ENCODE measurements at places on chromosomes 1 and 21.

DNA sequence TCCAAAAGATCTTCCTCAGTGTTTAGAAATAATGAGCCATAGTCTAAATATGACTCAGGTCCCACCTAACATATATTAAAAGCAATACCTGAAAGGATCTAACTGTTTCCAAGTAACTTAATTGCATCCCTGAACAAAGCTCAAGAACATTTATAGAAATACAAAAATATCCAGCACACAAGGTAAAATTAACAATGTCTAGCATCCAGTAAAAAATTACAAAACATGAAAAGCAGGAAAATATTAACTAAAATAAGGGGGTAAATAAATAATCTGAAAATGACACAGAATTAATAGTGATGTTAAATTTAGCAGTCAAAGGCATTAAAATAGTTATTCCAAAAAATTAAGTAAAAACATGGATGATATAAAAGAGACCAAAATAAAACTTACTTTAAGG lies 21.3 kb upstream of the VANGL1 start:
- DNase-seq: no peak

- no peak for DNase-seq
Measured at GRCh38 chr1:43902058-43902831, 31.4 kb upstream of the ARTN start.

DNA sequence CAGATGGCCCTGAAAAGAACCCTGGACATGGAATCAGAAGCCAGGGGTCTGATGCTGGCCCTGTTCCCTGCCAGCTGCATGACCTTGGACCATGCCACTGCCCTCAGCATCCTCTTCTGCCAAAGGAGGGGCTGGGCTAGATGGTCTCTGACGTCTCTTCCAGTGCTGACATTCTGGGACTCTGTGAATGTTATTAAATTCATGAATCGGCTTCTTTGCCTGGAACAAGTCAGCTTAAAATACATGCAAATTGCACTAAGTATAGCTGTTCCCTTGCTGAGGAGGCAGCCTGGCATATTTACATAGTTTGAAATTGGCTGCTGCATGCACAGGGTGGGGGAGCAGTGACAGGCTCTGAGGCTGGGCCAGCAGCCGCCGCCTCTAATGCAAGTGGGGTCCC lies 23.8 kb downstream of the KCNA2 start:
- DNase-seq: no peak

GRCh38 chr1:168826269-168826668 lies 97.3 kb upstream of the DPT start:
- DNase-seq: no peak

- DNase-seq: no peak
Measured at GRCh38 chr1:66980745-66981367, 56.1 kb downstream of the MIER1 start.

DNA sequence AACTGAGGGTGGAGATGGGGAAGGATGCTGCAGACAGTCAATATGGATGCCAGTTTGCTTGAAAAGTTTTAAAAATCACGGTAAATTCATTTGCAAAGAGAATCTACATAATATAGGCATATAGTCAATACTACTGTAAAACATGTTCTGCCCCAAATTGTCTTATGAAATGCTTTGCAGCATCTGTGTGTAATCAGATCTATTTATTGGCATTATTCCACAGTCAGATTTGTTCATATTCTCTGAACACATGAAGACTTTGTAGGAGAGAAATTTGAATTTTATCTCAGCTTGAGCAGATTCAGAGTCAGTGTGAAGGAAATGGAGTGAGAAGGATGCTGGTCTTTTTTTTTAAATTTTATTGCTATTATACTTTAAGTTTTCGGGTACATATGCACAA lies 88.5 kb downstream of the PLPPR4 start:
- DNase-seq: no peak

- no peak for DNase-seq
Measured at GRCh38 chr1:213669964-213670691, 317.6 kb upstream of the PROX1 start.

- DNase-seq: no peak
Measured at GRCh38 chr1:235006816-235007215, 121.8 kb downstream of the TOMM20 start.

GRCh38 chr1:53581476-53581875 lies 122.3 kb downstream of the DMRTB1 start:
- DNase-seq: no peak

DNA sequence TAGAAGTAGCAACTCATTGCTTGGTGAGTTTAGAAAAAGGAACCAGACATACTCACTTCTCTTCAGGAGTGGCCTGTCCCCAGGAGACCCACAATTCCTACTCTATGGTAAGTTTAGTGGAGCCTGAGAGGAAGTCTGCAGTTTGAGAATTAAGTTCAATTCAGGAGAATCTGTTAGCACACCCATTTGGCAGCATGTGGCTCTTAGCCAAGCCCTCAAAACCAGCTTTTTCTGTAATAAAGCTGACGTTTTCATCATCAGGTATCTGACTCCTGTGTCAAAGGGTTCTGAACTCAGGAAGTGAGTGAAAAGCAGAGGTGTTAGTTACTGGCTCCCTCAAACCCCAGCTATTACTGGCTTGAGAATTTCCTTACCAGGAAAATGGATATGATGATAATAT lies 20.4 kb upstream of the RGS16 start:
- DNase-seq: no peak

DNA sequence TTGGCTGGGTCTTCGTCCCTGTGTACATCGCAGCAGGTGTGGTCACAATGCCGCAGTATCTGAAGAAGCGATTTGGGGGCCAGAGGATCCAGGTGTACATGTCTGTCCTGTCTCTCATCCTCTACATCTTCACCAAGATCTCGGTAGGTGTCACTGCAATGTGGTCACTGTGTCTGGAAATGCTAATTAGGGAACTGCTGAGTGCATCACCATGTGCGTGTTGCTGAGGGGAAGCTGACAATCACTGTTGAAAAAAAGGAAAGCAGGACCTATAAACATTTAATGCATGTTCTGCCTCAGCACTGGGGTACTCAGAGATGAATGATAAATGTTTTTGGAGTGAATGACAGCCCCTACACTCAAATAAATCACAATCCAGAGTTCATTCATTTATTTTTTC lies 6.8 kb downstream of the SLC5A9 start:
- no peak for DNase-seq

GRCh38 chr1:91851130-91852010 lies 34.6 kb downstream of the TGFBR3 start:
- DNase-seq: peak; percentile 89

DNA sequence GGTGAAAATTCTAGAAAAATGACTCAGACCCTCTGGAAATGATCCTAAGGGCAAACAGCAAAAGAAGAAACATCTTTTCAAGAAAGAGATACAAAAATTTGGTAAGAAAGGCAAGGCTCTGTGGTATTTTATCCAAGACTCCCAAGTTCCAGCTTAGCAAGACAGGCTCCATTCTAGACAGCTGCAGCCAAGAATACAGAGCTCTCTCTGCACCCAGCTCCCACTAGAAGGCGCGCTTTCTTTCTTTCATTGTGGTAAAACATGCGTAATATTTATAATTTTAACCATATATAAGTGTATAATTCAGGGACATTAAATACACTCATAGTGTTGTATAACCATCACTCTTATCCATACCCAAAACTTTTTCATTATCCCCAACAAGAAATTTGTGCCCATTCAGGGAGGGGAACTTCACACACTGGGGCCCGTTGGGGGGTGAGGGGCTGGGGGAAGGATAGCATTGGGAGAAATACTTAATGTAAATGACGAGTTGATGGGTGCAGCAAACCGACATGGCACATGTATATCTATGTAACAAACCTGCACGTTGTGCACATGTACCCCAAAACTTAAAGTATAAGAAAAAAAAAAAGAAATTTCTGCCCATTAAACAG lies 2.2 kb upstream of the HFM1 start:
- no peak for DNase-seq

- no peak for DNase-seq
Measured at GRCh38 chr21:43879348-43880110, 14.5 kb downstream of the AGPAT3 start.

DNA sequence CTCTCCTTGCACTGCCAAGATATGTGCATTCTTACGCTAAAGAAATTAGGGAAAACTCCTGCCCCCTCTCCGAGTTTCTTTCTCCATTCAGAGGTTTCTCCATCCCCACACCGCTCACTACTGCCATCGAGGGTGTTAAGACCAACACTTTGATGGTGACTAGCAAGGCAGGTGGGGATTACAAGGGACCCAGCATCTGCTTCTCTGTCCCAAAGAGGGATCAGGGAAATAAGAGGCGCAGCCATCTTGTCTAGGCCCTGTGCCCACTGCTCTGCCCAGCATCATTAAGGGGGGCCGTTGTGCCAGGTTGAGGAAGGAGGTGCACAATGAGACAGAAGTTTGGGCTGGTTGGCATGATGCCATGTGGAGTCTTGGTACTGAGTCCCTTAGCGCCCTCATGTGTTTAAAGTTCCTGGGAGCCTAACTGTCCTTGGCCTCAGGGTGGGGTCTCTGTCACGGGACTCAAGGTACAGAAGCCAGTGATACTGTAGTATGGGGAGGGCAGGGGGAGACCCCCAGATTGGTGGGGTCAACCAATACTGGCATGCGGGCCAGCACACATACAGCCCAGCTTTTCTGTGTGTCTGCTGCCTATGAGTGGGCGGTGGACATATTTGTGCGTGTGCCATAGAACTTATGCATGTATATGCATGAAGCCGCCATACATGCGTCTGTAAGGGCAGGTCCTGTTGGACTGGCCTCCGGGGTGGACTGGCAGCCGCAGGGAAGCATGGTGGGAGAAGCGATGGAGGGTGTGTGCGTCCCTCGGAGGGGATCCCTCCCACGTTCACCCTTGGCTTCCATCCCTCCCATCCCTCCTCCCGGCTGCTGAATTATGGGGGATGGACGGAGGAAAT lies 5.5 kb downstream of the EFNA3 start:
- DNase-seq: no peak

DNA sequence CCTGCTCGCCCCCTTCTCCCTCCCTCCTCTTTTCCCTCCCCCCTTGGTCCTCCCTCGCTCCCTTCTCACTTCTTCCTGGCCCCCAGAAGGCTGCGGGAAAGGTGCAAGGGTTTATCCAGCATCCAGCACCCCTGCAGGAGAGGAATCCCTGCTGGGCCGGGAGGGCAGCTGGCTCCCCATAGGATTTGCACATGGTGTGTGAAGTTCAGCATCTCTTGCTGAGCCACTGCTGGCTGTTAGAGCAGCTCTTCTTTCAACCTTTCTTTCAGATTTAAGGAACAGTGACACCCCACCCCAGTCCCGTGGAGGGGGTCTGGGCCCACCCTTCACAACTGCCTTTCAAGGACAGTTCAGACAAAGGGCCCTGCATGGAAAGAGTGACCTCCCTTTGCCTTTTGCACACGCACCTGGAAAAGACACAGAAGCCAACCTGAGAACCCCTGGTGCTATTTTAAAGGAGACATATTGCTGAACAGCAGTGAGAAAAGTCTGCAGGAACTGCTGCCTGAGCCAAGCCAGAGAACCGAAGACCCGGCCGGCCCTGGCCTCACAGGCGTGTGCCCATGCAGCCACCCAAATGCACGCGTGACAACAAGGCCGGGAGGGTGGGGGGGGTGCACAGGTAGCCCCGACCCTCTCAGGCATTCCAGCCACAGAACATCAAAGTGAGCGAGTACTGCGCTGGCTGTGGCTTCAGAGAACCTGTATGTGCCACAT lies 66.6 kb downstream of the SLC37A1 start:
- no peak for DNase-seq

DNA sequence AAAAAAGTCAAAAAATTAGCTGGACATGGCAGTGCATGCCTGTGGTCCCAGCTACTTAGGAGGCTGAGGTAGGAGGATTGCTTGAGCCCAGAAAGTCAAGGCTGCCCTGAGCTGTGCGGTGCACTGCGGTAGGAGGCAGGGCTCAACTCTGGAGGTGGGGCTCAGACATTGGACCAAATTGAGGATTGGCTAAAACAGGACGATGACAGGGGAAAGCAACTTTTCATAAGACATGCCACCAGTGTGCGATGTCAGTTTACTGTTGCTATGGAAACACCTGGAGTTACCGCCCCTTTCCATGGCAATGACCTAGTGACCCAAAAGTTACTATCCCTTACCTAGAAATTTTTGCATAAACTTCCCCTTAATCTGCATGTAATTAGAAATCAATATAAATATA lies 85.3 kb downstream of the DISP3 start:
- no peak for DNase-seq

DNA sequence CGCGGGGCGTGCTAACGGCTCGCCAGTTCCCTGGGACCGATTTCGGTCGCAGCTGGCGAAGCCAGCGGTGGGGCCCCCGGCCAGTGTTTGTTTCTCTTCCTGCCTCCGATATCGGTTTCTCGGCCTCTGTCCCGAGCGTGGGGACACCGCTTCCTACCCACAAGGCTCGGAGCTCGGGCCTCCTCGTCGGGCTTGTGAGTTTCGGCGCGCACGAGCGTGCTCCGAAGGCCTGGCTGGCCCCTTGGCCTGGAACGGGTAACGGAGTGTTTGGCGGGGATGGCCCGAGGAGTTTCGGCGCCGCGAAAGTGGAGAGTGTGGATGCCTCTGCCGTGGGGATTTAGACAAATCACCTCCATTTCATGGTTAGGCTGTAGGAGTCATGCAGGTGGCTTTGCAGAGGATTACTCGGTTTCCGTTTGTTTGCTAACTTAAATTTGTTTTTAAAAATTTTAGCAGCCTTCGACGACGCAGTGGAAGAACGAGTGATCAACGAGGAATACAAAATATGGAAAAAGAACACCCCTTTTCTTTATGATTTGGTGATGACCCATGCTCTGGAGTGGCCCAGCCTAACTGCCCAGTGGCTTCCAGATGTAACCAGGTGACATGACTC lies 559 bp downstream of the RBBP4 start:
- no peak for DNase-seq

- no peak for DNase-seq
Measured at GRCh38 chr1:213120386-213120785, 69.3 kb downstream of the RPS6KC1 start.

- DNase-seq: no peak
Measured at GRCh38 chr1:16082283-16083038, 9.0 kb upstream of the FAM131C start.

DNA sequence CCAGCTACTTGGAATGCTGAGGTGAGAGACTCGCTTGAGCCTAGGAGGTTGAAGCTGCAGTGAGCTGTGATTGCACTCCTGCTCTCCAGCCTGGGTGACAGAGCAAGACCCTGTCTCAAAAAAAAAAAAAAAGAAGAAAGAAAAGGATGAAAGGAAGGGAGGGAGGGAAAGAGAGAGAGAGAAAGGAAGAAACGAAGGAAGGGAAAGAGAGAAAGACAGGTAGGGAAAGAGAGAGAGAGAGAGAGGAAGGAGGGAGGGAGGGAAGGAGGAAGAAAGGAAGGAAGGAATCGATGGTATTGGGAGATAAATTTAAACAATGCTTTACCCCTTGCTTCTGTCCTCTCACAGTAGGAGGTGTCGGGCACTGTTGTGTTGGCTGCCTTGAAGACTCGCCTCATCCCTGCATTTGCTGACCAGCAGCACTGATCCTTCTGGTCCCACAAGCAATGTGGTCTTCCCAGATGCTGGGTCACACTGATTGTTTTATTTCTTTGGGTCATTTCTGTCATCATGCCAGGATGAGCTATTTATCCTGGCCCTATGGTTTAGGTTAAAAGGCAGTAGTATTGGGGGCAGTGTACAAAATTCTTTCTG lies 30.9 kb downstream of the GPR137B start:
- DNase-seq: no peak

DNA sequence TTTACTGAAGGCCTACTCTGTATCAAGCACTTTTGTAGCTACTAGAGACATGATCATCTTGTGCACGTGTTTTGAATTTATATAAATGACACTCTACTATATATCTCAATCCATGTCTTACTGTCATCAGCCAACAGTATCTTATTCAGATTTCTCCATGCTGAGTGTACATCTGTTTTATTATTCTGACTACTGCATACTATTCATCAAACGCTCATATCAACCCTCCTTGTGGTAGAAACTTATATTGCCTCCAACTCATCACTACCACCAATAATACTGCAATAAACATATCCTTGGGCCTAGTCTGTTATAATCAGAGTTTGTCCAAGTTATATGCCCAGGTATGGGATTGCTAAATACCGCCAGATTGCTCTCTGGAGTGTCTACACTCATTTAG lies 81.6 kb upstream of the IRF2BP2 start:
- no peak for DNase-seq

Measured in stromal cell of bone marrow (primary cell).